Pericardium fibroblast (primary cell): ENCODE measurements at places on chromosomes 3 and 15. TPM values are rescaled to one million over a fixed set of nuclear protein-coding genes. Genes with fewer than 3 reads are reported as not detected.

Gene UROC1
- total RNA-seq = not detected in 2 replicates

Gene PROK2
- not detected in 2 replicates for total RNA-seq

Gene CD200
- total RNA-seq = 3.7 and 39.3 TPM in 2 replicates

Gene MOBP
- total RNA-seq = not detected in 2 replicates

Gene CD200R1
- total RNA-seq = not detected in 2 replicates

Gene SLC9C1
- total RNA-seq = not detected in 2 replicates

Gene SEMA3B
- 10.6 and 16.0 TPM in 2 replicates for total RNA-seq

Gene MESP2
- total RNA-seq = 0.23 and 0.68 TPM in 2 replicates

Gene SLC7A14
- total RNA-seq = 0.60 and 2.8 TPM in 2 replicates

Gene STRIT1
- not detected in 2 replicates for total RNA-seq

Gene SLC28A2
- total RNA-seq = not detected in 2 replicates

Gene GOLGA6D
- total RNA-seq = not detected in 2 replicates

Gene IGSF10
- total RNA-seq = 7.3 and 16.9 TPM in 2 replicates

Gene GOLGA8T
- total RNA-seq = 0.12 TPM in 1 of 2 replicates, not detected in the other

Gene GOLGA6L7
- not detected in 2 replicates for total RNA-seq

Gene DLEC1
- total RNA-seq = under 0.01 and 0.12 TPM in 2 replicates

Gene GPR149
- total RNA-seq = not detected in 2 replicates

Gene CCR3
- total RNA-seq = not detected in 2 replicates

Gene INSYN1
- 0.68 and 11.1 TPM in 2 replicates for total RNA-seq

Gene ATP13A5
- not detected in 2 replicates for total RNA-seq

Gene TIGIT
- total RNA-seq = not detected in 2 replicates

Gene DYNLT2B
- total RNA-seq = 12.0 and 13.4 TPM in 2 replicates

Gene FANCD2OS
- not detected in 2 replicates for total RNA-seq

Gene PLA2G4F
- not detected in 2 replicates for total RNA-seq

Gene IP6K2
- total RNA-seq = 57.9 and 73.9 TPM in 2 replicates

Gene SRP14
- 240 and 262 TPM in 2 replicates for total RNA-seq

Gene HIGD2B
- not detected in 2 replicates for total RNA-seq

Gene SPATA12
- total RNA-seq = not detected in 2 replicates

Gene DUOX2
- total RNA-seq = not detected in 2 replicates

Gene SEMA7A
- 8.1 and 12.1 TPM in 2 replicates for total RNA-seq

Gene LRRIQ4
- total RNA-seq = not detected in 2 replicates

Gene CLCN2
- 2.2 and 2.5 TPM in 2 replicates for total RNA-seq

Gene P2RY13
- not detected in 2 replicates for total RNA-seq

Gene CNTN4
- 4.9 TPM in 1 of 2 replicates, not detected in the other for total RNA-seq
